NCI-H526 treated with DMSO at 0.1 percent for 48 hours (cell line): ENCODE measurements at places on chromosomes 3 and 15.

DNA sequence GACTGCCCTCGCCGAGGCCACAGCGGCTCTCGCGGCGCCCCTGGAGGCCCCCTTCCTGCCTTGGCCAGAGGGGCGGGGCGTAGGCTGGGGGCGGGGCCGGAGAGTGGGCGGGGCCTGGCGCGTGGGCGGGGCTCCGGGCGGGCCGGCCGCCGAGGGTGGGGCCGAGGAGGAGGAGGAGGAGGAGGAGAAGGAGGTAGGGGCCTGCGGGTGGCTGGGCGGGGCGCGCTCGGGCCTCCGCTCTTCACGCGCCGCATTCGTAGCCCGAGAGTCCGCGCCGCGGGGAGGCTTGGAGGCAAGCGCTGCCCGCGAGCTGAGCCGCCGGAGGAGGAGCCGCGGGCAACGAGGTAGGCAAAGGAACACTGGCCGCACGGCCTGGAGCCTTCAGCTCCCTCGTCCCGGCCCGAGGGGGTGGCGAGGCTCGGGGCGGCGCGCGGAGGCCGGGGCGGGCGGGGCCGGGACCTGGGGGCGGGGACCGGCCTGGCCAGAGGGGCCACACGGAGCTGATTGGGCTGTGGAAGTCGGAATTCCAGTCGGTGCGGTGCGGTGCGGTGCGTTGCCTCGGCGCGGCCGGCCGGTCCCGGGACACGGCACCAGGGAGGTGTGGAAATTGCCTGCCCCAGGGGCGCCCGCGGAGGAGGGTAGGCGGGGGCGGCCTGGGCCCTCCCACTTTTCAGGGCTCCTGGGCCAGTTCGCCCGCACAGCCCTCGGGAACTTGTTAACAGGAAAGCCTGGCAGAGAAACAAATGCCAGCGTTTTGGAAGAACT is at the start of gene PPP2R3A:
PPP2R3A (plus strand) TSS at position 223 of the 765 bp plus-strand sequence. CDS start 35,771 bp downstream, outside the sequence.
- peak; percentile 55 for DNase-seq

GRCh38 chr15:75043509-75044257 is 20.3 kb downstream of the PPCDC start:
- no peak for DNase-seq

DNA sequence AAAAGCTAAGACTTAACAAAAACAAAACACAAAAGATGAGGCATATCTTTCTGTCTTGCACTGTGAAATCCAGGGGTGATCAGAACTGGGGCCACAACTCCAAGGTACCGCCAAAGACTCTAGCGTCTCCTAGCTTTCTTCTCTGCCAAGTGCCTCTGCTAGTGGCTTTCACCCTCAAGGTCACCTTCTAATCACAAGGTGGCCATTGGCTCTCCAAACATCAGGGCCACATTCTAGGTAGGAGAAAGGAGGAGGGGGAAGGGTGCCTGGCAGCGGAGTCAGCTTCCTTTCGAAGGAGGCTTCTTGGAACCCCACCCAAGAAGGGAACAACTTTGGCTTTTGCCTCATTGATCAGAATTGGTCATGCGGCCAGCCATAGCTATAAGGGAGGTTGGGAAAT is 168.8 kb upstream of the SMAD3 start:
- no peak for DNase-seq

DNA sequence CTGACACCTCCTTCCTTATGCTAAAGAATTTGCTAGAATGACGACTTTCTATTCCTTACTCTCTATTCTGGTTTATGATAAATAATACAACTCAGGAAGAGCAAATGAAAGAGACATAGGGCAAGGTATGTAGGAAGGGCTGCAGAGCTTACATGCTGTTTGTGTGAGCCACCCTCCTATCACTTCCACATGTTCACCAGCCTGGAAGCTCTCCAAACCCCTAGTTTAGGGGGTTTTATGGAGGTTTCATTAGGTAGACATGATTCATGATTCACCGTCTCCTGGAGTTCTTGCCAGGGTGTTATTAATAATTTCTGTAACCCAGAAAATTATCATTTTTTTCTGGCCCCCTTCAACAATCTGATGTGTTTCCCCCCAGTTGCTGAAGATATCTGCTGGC is 172.1 kb upstream of the COL8A1 start:
- no peak for DNase-seq

- DNase-seq: no peak
These were observed 39.2 kb downstream of the SLC6A11 start for GRCh38 chr3:10855083-10855870.
